B cell (primary cell): ENCODE measurements at places on chromosomes 7 and 10. TPM values are rescaled to one million over a fixed set of nuclear protein-coding genes. Genes with fewer than 3 reads are reported as not detected.

- DNase-seq, result no peak
Measured at GRCh38 chr7:16492513-16493062, 27.1 kb upstream of the SOSTDC1 start.

DNA sequence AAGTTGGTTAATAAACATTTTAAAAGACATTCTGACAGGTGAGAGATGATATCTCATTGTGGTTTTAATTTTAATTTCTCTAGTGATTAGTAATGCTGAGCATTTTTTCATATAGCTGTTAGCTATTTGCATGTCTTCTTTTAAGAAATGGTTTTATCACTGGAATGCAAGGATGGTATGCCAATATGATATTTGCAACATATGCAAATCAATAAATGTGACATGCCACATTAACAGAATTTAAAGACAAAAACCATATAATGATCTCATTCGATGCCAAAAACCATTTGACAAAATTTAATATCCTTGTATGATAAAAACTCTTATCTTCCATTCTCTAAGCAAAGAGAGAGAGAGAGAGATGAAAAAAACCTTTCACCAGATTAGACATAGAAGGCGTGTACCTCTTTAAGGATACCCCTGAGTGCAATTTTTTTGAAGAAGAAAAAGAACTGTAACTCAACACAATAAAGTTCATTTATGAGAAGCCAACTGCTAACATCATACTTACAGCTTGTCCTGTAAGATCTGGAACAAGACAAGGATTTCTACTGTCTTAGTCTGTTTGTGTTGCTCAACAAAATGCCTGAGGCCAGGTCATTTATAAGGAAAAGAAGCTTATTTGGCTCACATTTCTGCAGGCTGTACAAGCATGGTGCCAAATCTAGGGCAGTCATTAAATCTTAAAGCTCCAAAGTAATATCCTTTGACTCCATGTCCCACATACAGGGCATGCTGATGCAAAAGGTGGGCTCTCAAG lies 39.7 kb upstream of the ZMYND11 start:
- DNase-seq, result no peak

GRCh38 chr10:132282667-132283603 lies 24.8 kb downstream of the STK32C start:
- no peak for DNase-seq

DNA sequence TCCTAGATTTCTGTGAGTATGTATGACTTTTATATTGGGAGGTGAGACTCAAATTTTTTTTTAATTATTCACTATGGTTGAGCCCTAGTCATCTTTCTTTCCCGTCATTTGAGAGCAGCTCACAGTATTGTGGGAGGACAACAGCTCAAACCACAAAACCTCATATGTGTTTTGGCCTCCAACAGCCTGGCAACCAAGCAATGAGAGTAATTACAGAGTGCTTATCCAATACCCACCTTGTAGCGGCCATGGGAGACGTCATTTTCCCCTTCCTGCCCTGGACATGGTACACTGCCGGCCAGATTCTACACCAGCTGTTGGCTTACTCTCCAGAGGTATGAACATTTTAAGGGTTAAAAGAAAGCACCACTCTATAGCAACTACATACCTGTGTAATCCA lies 49.1 kb downstream of the DOCK4 start:
- no peak for DNase-seq

DNA sequence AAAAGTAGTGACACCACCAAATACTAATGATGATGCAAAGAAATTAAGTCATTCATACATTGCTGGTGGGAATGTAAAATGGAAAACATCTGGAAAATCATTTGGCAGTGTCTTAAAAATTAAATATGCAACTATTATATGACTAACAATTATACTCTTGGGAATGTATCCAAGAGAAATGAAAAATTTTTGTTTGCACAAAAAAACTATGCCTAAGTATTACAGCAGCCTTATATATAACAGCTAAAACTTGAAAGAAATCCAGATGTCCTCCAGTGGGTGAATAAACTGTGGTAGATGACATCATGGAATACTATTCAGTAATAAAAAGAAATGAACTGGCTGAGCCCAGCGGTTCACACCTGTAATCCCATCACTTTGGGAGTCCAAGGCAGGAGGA lies 132.0 kb downstream of the NEBL start:
- no peak for DNase-seq

TLL2 gene
- total RNA-seq, result 0.47 and 0.51 TPM in 2 replicates

DNA sequence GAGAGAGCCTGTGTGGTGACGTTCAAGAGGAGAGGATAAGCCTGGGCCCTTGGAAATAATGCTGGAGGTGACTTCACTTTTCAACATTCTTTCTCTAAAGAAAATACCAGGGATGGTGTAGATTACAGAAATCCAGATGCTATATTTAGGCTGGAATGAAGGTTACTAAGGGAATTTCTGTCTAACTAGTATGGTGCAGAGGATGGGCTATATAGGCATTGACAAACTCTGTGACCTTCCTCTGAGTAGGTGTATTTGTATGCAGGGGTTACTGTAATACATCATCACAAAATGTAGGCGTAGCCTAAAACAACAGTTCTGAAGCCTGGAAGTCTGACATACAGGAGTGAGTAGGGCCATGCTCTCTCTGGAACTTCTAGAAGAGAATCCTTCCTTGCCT lies 155.3 kb upstream of the INHBA start:
- DNase-seq, result no peak

DNA sequence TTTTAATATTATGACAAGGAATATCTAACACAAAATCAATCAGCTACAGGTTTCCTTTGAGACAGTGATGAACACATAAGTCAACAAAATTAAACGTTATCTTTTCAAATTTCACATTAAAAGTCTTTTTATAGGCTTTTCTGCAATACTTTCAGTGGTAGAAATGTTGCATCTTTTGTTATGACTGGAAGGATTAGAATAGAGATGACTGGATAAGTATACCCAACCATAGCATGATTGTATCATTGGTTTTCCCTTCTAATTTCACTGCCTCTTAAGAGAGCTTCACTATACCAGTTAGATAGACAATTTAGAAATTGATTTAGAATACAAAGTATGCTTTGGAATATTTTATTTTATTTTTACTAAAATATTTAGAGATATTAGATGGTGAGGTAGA lies 273.9 kb downstream of the PHF14 start:
- DNase-seq, result no peak

DNA sequence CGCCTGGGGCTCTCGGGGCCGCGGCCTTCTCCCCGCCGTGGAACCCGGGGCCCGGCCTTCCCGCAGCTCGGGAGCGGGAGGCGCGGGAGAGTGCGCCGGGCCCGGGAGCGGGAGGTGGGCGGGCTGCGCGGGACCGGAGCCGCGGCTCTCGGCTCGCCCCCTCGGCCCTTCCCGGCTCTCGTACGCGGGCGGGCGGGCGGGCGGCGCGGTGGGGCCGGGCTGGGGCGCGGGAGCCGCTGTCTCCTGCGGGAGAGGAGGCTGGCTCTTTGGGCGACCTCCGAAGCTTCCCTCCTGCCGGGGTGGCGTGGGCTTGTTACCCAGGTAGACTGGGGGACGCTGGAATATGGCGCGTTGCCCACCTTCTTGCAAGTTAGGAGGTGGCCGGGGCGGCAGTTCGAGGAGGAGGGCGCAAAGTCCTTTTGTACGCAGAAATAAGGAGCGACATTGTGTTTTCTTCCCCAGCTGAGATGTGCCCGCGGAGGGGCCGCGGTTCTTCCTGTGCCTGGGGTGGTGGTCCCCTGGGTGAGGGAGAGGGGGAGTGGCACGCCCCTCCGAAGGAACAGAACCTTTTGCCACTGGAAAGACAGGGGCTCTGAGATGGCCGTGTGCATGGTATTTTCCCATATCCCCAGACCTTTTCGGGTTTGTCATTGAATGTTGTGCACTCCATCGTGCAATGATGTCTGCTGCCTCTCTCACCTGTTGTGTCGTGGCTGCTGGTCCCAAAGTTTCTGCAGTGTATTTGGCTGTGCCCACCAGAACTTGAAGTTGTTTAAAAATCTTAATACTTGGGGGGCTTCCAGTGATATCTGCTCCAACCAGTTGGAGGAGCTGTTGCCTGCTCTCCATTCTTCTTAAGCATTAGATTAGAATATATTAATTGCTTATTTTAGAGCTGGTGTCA lies 844 bp downstream of the NRF1 start:
- DNase-seq, result peak; percentile 56

GPR141 gene
- not detected in 2 replicates for total RNA-seq

DNA sequence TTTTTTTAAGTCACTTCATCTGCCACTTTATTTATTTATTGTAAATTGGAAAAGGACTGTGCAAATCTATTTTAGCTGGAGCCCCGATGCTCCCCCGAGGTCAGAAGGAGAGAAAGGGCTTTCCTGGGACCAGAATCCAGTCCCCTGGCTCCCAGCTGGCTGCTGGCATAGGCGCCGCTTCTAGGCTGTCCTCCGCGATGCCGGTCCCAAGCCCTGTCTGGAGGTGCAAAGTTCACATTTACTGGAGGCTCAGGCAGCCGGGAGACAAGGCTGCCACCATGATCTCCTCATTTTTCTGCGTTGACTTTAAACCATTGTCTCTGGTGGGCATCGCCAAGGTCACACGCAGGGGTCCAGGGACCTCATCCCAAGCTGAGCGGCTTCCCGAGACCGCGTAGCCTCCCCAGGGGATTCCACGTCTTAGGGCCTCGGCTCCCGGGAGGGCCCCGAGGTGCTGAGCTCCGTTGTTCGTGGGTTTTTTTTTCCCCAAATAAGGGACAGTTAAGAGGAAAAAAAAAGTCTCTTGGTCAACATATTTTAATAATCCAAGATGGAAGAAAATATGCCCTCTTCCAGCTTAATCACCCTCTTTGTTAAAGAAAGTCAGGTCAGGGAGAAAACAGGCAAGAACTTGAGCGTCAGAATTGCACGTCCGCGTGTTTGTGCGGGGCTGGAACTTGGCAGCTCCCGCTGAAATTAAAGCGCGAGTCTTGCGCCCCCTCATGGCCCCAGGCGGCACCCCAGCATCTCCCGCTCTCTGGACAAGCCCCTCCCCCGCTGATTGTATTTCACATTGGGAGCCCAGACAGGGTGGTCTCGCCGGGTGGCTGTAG lies 11.9 kb downstream of the RGR start:
- peak; percentile 32 for DNase-seq

TMEM273 gene
- 36.0 and 37.5 TPM in 2 replicates for total RNA-seq

RPEL1 gene
- not detected in 2 replicates for total RNA-seq

WIPF3 gene
- not detected in 2 replicates for total RNA-seq

NYAP1 gene
- total RNA-seq, result not detected in 2 replicates

WNT16 gene
- 6.9 and 7.4 TPM in 2 replicates for total RNA-seq

DNA sequence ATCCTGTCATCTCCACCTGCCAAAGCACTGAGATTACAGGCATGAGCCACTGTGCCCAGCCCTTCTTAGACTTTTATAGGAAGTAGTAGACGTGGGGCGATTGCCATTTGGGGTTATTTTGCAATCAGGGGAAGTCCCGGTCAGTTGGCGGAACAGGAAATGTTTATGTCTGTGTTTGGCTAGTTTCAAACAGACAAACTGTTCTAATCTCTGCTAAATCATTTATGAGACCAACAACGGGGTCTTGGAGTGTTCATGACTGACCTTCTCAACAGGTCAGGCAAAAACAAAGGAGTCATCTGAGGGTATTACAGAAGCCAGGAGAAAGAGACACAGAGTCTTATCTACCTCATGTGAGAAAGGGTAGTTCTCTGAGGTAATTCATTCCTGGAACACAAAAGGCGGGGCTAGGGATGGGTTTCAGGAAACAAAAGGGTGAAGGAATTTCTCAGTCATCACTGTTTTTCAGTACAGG lies 6.6 kb upstream of the TPK1 start:
- peak; percentile 75 for DNase-seq

PON1 gene
- not detected in 2 replicates for total RNA-seq

- DNase-seq, result peak; percentile 69
Measured at GRCh38 chr10:92790440-92790839, 57.9 kb upstream of the EXOC6 start.

- no peak for DNase-seq
Measured at GRCh38 chr7:3109311-3109915, 65.7 kb upstream of the CARD11 start.

NXPH1 gene
- not detected in 2 replicates for total RNA-seq

- DNase-seq, result no peak
Measured at GRCh38 chr7:129210989-129211312, 13.9 kb upstream of the AHCYL2 start.

DNA sequence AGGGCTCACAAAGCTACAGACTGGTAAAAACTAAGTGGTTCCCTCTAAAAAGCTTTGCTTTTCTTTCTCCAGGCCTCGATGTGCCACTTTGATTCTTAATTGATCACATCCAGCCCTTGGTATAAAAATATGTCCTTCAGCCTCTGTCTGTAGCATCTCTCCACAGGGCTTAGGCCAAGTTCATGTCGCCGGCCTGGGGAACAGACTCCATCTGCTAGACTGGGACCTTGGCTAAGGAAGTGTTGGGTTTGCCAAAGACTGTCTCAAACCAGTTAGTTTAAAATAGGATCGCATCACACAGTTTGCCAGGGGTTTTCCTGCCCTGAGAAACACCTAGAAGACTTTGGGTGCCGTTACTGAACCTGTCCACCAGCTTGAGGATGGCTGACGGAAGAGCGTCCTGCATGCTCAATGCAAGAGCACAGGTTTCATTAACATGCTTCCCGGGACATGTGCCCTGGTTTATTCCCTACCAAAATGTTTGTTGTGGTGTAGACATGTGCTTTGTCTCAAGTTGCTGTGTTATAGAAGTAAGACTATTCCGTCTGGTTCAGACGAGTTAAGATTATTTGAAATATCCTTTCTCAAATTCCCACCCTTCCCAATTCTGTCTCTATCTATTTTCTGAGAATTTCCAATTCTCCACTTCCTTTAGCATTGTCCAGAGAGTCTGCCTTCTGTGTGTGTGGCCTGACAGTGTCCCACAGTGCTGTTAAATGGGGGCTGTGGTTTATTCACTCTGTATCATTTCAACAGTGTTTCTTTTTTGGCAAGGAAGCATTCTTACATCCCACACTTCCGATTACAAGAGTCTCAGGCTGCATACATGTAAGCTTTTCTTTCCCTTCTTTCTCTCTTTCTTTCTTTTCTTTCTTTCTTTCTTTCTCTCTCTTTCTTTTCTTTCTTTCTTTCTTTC lies 334.7 kb downstream of the INHBA start:
- no peak for DNase-seq

- no peak for DNase-seq
Measured at GRCh38 chr7:107711301-107711700, 32.6 kb upstream of the CBLL1 start.

DNA sequence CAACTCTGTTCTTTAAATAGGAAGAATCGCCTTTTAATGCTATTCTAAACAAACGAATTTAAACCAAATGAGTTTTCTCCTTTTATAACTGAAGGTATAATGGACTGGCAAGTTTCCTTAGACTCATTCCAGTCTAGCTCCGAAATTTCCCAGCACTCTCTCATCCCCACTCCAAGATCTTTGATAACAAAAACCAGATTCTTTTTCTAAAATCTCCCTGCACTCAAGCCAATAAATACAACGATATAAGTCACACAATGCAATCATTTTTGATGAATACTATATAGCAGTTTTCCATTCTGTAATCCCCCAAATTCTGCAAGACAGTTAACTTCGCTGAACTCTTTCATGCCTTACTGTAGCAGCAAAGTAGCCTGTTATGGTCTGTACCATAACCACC lies 1.9 kb downstream of the OGA start:
- no peak for DNase-seq
